ENCODE measurements at places on chromosomes 12 and 14. TPM values are rescaled to one million over a fixed set of nuclear protein-coding genes. Genes with fewer than 3 reads are reported as not detected.

Gene TAS2R42
- total RNA-seq: not detected

Gene DUSP6
- total RNA-seq: 28.6 TPM

Gene ARHGEF25
- total RNA-seq: 20.6 TPM

Gene CLEC6A
- total RNA-seq: not detected

Gene PTGDR
- 1.4 TPM for total RNA-seq

Gene PARP2
- total RNA-seq: 8.0 TPM

Gene PHLDA1
- 136 TPM for total RNA-seq

Gene KRT85
- total RNA-seq: not detected

Gene KLRC1
- total RNA-seq: not detected

Gene CD4
- 15.0 TPM for total RNA-seq

Gene IFI27
- total RNA-seq: 87.8 TPM

Gene DIO2
- 0.29 TPM for total RNA-seq

Gene FGF23
- not detected for total RNA-seq

Gene TMCC3
- total RNA-seq: 0.36 TPM

Gene BBS10
- 11.8 TPM for total RNA-seq

Gene ARHGDIB
- total RNA-seq: 1.5 TPM

Gene PLEKHD1
- total RNA-seq: under 0.01 TPM

Gene SPTB
- total RNA-seq: not detected

Gene PLA2G1B
- total RNA-seq: not detected

Gene CLEC12A
- 0.29 TPM for total RNA-seq

Gene SLC5A8
- total RNA-seq: not detected

Gene OTX2
- not detected for total RNA-seq

Gene SYNE3
- total RNA-seq: 23.9 TPM

Gene DPF3
- total RNA-seq: 0.59 TPM

Gene ST8SIA1
- total RNA-seq: 6.2 TPM

Gene TMEM253
- not detected for total RNA-seq

Gene GRIP1
- under 0.01 TPM for total RNA-seq

Gene RASAL1
- not detected for total RNA-seq

Gene RNASE3
- not detected for total RNA-seq

Gene GALNT8
- not detected for total RNA-seq

Gene PLBD1
- total RNA-seq: 4.7 TPM

Gene SLC22A17
- total RNA-seq: 18.1 TPM
